Thymus (tissue), 14 donors: ENCODE measurements at places on chromosomes 7 and 10.
A peak's percentile ranks its signal among the peaks of the same experiment; 100 is the strongest.

DNA sequence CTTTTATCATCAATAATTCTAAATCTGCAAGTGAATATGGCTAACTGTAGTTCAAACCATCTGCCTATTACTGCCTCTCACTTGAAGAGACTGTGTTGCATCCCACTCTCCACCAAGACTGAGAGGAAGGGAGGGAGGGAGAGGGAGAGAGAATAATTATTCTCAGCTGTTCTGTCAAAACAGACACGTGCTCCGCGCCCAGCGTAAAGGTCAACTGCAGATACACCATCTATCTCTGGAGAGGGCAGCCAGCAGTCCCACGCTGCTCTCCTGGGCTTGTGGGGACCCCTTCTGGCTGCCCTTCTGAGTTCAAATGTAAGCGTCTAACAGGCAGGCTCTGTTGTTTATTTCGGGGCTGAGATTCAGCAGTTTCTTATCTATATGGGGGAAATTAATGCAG, 625.5 kb upstream of the GALNT17 start:
- H3K4me3 ChIP-seq, result no peak overlapping the region
- no peaks in the 10 kb centered on the region for H3K27me3 ChIP-seq
- no peaks in the 10 kb centered on the region for H3K4me1 ChIP-seq
- DNase-seq, result no peak

DNA sequence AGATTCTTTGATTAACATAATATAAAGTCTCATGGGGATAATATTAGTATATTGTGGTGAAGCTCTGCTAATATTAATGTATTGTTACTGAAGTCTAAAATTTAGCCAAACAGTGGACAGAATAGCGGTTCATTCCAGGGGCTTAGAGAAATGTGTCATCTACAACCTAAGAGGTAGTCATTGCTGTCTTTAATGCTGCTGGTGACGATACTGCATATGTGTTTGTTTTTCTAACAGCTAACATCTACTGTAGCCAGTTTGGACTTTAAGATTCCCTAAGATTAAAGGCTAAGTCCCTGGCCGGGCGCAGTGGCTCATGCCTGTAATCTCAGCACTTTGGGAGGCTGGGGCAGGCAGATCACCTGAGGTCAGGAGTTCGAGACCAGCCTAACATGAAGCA, 102.0 kb upstream of the SAMD8 start:
- H3K27me3 ChIP-seq, result no peaks in the 10 kb centered on the region
- no peaks in the 10 kb centered on the region for H3K4me1 ChIP-seq
- H3K36me3 ChIP-seq, result peaks cover 24% of the 10 kb centered on the region
- H3K27ac ChIP-seq, result no peak overlapping the region
- no peak overlapping the region for H3K4me3 ChIP-seq

DNA sequence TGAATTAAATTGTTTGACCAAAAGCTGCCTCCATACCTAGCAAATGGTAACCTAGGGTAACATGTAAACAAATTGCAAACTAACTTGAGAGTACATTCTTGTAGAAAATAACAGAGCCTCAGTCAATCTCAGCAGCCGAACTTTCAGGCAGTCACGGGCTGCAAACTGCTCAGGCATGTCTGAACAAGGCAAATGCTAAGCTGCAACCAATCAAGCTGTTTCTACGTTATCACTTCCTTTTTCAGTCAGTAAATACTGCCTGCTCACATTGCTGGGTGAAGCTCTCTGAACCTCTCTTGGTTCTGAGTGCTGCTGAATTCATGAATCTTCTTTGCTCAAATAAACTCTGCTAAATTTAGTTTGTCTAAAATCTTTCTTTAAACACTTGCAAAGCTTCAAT, 1212.4 kb downstream of the SORCS1 start:
- no peak for DNase-seq
- H3K36me3 ChIP-seq, result no peaks in the 10 kb centered on the region
- H3K4me1 ChIP-seq, result no peaks in the 10 kb centered on the region
- no peak overlapping the region for H3K27ac ChIP-seq
- no peak overlapping the region for H3K4me3 ChIP-seq

- no peak for DNase-seq
- no peaks in the 10 kb centered on the region for H3K4me1 ChIP-seq
- H3K27me3 ChIP-seq, result no peaks in the 10 kb centered on the region
- H3K36me3 ChIP-seq, result no peaks in the 10 kb centered on the region
- no peak overlapping the region for H3K27ac ChIP-seq
These were observed 923.4 kb downstream of the REEP3 start for GRCh38 chr10:64444564-64444963.

DNA sequence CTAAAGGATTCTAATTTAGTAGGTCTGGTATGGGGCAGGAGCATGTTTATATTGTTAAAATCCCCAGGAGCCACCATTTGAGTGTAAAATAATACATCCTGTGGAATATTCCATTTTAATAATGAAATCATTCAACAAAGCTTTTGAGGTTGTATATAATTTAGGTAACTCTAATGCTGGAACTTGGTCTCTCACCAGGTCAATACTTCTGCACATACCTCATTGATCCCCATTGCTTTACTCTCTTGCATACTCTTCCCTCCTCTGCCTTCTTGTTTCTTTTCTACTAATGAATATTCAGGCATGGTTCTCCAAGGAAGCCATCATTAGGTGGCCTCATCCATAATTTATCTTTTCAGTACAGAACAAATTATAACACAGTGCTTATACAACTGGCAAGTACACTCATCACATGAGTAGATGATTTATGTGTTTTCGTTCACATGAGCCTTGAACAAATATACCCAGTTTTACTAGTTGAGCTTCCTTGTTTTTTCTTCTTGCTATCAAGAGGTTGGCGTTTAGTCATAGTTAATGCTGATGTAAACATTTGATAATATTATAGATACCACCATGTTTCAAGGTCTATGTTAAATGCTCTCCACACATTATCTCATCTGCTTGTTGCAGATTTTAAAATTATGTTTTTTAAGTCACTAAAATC, 7.2 kb downstream of the PALS2 start:
- H3K4me3 ChIP-seq, result no peak overlapping the region
- no peak overlapping the region for H3K27ac ChIP-seq
- H3K36me3 ChIP-seq, result no peaks in the 10 kb centered on the region
- no peaks in the 10 kb centered on the region for H3K27me3 ChIP-seq

DNA sequence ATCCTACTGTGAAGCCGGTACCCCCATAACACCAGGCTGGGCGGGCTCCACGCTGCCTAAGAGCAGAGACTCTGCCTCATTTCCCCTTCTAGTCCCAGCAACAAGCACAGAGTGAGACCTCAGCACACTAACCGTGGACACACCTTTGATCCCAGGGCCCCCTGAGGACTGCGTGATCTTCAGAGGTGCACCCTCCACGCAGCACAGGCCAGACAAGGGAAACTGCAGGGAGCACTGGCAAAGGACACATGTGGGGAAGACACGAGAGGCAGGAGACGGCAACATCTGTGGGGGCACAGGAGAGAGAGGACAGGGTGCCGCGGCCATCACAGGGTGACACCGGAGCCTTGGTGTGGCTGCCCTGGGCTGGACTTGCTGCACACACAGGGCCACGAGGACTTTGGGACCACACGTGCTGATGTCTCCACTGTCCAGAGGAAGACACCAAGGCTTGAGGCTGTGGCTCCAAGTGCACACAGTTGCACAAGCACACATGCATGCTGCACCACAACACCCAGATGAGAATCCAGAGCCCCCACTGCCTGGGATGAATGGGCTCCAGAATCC, 128.8 kb downstream of the PTPRN2 start:
- DNase-seq, result no peak
- no peaks in the 10 kb centered on the region for H3K4me1 ChIP-seq
- H3K27ac ChIP-seq, result no peak overlapping the region
- H3K4me3 ChIP-seq, result no peak overlapping the region
- no peaks in the 10 kb centered on the region for H3K36me3 ChIP-seq

DNA sequence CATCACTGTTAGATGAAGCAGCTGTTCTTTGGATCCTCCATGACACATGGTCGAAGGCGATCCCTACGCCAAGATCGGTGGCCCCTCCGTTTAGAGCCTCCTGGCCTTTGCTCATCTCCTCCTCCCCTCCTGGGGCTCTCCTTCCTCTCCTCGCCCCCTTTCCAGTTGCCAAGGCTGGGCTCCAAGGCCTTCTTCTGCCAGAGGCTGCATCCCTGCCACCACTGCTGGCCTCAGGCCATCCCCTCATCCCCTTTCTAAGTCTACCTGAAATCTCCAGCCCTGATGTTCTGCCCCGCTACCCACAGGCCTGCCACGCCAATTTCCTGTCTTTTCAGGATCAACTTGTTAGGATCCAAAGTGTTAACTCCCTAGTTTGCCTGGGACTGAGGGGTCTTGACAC, 265.1 kb upstream of the ZMIZ1 start:
- no peaks in the 10 kb centered on the region for H3K4me1 ChIP-seq
- H3K36me3 ChIP-seq, result no peaks in the 10 kb centered on the region
- H3K4me3 ChIP-seq, result no peak overlapping the region
- H3K27ac ChIP-seq, result no peak overlapping the region
- H3K27me3 ChIP-seq, result peaks cover 2% of the 10 kb centered on the region

GRCh38 chr7:8618441-8619070, 185.1 kb downstream of the NXPH1 start:
- H3K27me3 ChIP-seq, result no peaks in the 10 kb centered on the region

DNA sequence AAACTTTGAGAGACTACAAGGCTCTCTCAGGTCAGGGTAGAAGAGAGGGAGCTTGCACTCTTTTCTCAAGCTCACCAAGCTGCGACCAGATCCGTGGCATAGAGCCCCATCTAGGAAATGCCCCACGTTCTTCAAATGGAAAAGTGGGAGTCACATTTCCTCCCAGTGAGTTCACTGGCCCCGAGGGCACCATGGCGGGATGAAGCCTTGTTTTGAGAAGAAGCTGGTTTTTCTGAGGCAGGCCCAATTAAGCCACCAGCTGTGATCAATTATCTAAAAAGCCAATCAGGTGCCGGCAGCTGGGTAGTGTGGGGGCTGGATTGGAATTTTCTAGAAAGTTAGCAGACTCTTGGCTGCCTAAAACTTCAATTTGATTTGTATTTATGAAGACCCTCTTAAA, 101.4 kb downstream of the ZNF365 start:
- no peak for DNase-seq
- no peaks in the 10 kb centered on the region for H3K27me3 ChIP-seq
- no peak overlapping the region for H3K4me3 ChIP-seq
- H3K4me1 ChIP-seq, result no peaks in the 10 kb centered on the region

GRCh38 chr7:94056796-94057207, 52.6 kb upstream of the BET1 start:
- no peak overlapping the region for H3K4me3 ChIP-seq
- H3K27me3 ChIP-seq, result no peaks in the 10 kb centered on the region
- no peak for DNase-seq
- H3K4me1 ChIP-seq, result no peaks in the 10 kb centered on the region
- no peaks in the 10 kb centered on the region for H3K36me3 ChIP-seq

DNA sequence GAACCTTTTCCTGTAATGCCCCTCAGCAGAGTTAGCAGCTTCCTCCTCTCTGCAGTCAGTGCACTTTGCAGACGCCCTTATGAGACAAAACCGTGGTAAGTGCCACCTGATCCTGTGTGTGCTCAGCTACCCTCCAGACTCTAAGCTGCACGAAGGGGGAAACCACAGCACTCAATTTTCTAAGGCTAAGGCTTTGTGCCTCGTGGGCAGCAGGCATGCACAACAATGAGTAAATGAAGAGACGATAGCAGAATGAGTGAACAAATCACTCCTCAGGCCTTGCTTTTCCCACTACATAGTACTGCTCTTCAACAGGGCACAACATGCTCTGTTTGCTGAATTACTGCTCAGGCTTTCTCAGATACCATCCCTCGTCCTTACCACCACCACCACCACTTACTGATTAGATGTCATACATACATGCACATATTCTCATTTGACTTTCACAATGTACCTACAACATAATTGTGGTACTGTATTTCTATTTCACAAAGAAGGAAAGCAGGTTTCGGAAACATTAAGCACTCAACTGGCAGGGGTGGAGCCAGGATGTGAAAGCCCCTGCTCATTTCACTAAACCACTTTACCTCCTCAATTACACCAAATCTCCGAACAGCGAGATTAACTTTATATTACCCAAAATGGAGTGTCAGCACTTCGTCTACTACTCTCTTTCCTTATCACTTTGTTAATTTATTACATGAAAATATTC, 85.4 kb downstream of the ICA1 start:
- peak; percentile 61 for DNase-seq
- no peaks in the 10 kb centered on the region for H3K36me3 ChIP-seq
- no peaks in the 10 kb centered on the region for H3K27me3 ChIP-seq
- H3K4me3 ChIP-seq, result no peak overlapping the region
- peak overlapping the region; percentile 73 for H3K27ac ChIP-seq
- peaks cover 3% of the 10 kb centered on the region for H3K4me1 ChIP-seq

GRCh38 chr10:38209332-38209731, 115.2 kb downstream of the ZNF37A start:
- no peaks in the 10 kb centered on the region for H3K27me3 ChIP-seq
- DNase-seq, result no peak
- no peaks in the 10 kb centered on the region for H3K36me3 ChIP-seq
- no peak overlapping the region for H3K4me3 ChIP-seq
- H3K27ac ChIP-seq, result no peak overlapping the region

DNA sequence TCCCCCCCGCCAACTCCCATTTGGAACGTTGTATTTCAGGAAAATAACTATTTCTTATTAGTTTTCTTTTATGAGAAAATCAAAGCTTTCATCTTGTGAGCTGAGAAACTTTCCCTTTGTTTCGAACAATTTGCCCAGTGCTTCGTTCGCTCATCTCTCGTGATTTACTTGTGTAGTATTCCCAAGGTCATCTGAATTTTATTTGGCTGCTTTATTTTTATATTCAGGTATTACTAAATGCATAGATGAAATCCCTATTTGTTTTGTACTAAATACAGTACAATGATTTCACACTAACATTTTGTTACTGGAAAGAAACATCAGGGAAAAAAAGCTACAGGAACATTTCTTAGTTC, 12.0 kb upstream of the EBLN1 start:
- H3K27ac ChIP-seq, result peak overlapping the region; percentile 94
- H3K4me1 ChIP-seq, result peaks cover 2% of the 10 kb centered on the region
- H3K36me3 ChIP-seq, result no peaks in the 10 kb centered on the region
- H3K4me3 ChIP-seq, result peak overlapping the region; percentile 66
- no peak for DNase-seq
- H3K27me3 ChIP-seq, result no peaks in the 10 kb centered on the region

GRCh38 chr10:78727728-78728127, 341.0 kb upstream of the ZMIZ1 start:
- H3K4me3 ChIP-seq, result no peak overlapping the region
- H3K27me3 ChIP-seq, result peaks cover 3% of the 10 kb centered on the region
- no peaks in the 10 kb centered on the region for H3K4me1 ChIP-seq
- H3K27ac ChIP-seq, result no peak overlapping the region

DNA sequence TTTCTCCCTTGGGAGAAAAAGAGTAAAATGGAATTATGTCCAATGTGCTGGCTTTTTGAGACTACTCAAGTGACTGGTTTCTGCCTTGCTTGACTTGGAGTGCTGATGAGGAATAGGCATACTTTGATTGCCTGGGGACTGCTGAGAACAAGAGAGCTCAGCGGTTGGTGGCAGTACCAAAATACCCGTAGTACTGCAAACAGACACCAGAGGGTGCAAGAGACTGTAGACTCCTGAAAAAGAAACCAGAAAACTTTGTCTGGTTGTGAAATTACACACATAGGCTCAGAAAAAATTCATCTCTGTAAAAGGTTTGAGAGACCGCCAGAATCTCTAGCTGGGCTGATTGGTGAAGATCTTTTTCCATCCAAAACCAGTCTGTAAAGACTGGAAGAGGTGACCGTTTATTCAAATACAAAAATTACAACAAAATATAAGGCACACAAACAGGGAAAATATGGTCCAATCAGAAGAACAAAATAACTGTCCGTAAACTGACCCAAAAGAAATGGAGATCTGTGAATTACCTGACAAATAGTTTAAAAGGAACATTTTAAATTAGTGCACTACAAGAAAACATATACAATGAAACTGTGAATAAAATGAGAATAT, 18.5 kb downstream of the BICC1 start:
- no peak overlapping the region for H3K27ac ChIP-seq
- no peaks in the 10 kb centered on the region for H3K27me3 ChIP-seq
- no peak overlapping the region for H3K4me3 ChIP-seq
- H3K4me1 ChIP-seq, result no peaks in the 10 kb centered on the region
- peak; percentile 73 for DNase-seq
- no peaks in the 10 kb centered on the region for H3K36me3 ChIP-seq
